Smooth muscle cell of the umbilical artery (primary cell): ENCODE measurements at places on chromosomes 16 and 17. TPM values are rescaled to one million over a fixed set of nuclear protein-coding genes. Genes with fewer than 3 reads are reported as not detected.

Gene SECTM1
- 1.2 TPM in 1 of 2 replicates, not detected in the other for total RNA-seq

Gene EIF3C
- total RNA-seq: 50.2 and 144 TPM in 2 replicates

Gene DDX5
- total RNA-seq: 382 and 470 TPM in 2 replicates

Gene UNC13D
- 0.83 and 2.4 TPM in 2 replicates for total RNA-seq

Gene NOL11
- 31.8 and 48.5 TPM in 2 replicates for total RNA-seq

Gene HSF4
- 6.5 and 7.9 TPM in 2 replicates for total RNA-seq

Gene SSTR5
- total RNA-seq: not detected in 2 replicates

Gene SOX9
- total RNA-seq: 1.8 and 11.9 TPM in 2 replicates

Gene LRRC75A
- total RNA-seq: 0.83 and 1.2 TPM in 2 replicates

Gene GP1BA
- not detected in 2 replicates for total RNA-seq

Gene CES1
- total RNA-seq: 0.30 TPM in 1 of 2 replicates, not detected in the other

Gene HS3ST3A1
- 18.7 and 36.3 TPM in 2 replicates for total RNA-seq
